ENCODE measurements at places on chromosomes 4 and X.
A peak's percentile ranks its signal among the peaks of the same experiment; 100 is the strongest.

DNA sequence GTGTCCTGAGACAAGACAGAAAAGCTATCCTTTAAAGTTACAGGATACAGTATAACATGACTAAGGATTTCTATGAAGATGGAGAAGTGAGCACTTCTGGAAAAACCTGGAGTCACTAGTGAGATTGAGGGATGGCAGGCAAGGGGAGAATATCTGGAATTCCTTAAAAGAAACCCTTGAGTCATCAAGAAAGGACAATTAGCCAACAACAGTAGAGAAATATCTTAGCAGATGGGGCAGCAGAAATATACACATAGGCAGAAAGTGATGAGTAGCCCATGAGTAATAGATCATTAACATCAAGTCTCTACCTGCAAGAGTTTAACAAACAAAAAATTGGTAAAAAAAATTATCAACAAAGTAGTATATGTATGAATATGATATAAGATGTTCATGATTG is 858.8 kb upstream of the FRG1 start:
- no peak for DNase-seq

DNA sequence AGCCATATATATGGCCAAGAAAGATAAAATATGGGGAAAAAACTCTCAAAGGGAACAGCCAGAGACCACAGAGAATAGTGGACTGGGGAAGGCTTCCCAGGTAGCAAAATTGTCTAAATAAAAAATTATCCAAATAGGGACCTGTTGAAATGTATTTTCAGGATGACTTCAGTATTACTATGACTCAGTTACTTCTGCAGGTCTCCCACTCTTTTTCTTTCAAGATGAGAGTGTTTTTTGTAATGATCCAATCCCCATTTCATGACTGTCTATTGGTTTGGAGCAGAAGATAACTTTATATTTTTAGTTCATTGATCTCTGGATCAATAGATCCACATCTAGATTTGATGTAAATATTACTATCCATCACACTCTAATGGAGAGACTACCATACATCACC is 372.1 kb upstream of the EMCN start:
- no peak for DNase-seq

DNA sequence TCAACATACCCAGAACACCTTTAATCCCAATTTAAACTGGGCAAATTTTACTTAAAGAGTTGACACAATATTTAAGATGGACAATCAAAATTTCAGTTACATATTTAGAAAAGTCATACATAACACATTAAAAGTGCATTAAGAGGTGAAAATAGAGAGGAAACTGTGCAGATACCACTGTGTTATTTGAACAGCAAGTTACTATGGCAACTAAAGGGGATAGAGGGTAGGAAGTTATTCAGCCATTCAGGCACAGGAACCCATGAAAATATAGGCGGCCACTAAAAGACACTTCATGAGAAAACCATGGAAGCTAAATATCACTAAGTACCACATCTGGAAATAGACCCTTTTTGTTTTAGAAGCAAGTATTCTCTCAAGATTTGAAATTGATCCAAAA is 75.1 kb downstream of the PDGFC start:
- peak; percentile 41 for DNase-seq

DNA sequence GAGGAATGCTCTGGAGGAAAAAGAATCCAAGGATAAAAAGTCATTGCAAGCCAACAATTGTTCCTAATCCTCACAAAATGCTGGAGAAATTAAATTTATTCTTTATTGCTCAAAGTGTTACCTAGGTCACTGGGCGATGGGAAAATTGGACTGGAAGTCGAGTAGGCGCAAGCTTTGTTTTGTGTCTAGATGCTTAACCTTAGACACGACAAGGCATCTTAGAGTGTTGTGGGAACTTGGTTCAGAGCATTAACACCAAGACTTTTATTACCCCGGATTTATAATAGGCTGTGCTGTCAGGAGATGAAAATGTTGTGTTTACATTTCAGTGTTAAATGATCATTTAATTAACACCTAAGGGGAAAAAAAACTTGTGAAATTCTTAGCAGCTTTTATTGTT is 25.1 kb downstream of the SLIT2 start:
- DNase-seq = no peak

- DNase-seq = no peak
Observed at GRCh38 chrX:4450177-4450576, 736.7 kb upstream of the PRKX start.

- peak; percentile 64 for DNase-seq
Observed at GRCh38 chr4:110310795-110311194, 112.4 kb upstream of the ELOVL6 start.

- no peak for DNase-seq
Observed at GRCh38 chrX:117982694-117983392, 133.8 kb downstream of the KLHL13 start.

DNA sequence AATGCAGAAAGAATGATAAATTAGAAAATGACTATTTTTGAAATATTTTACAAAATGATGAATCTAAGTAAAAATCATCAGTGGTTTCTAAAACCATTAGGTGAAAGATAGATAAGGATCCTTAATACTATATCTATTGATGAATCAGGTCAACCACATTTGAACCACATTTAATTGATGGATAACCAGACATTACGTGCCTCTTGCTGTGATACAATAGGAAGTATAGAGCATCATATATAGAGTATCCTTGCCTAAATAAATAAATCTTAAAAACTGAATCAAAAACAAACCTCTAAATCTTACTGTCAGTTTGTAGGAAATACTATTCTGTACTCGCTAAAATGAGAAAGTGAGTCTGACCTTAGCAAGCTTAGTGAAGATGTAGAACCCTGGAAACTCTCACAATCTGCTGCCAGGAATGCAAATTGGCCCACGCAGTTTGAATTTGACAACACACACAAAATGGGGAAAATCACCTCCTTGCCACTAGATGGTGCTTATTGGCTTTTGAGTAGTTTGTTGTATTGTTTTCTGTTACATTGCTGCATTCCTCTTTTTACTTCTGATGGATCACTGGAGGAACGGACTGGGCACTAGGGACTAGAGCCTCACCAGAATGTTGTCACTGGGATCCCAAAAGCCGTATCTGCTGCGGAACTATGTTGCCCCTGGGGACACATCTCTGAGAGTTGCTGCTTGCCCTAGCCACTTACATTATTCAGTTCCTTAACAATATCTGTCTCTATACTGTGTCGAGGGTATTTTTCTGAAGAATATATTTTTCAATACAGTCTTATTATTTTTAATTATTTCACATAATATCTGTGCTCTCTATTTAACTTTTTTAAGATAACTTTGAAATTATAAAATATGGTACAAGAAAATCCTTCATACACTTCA is 25.4 kb upstream of the SLAIN2 start:
- DNase-seq = peak; percentile 79

DNA sequence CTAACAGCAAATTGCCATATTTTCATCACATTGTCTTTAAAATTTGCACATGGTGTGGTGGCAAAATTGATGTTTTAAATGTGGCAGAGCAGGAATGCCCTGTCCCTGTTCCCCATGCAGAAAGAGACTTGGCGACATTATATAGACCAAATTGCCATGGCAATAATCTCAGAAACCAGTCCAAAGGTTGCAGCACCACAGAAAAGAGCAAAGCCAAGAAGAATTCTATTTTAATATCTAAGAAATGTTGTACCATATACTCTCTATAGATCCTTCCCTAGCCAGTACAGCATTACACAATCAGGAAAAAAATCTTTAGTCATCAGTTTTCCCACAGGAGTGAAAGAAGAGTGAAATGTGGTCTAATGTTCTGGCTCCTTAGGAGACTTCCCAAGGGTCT is 80.0 kb downstream of the UGT2B28 start:
- DNase-seq = no peak

DNA sequence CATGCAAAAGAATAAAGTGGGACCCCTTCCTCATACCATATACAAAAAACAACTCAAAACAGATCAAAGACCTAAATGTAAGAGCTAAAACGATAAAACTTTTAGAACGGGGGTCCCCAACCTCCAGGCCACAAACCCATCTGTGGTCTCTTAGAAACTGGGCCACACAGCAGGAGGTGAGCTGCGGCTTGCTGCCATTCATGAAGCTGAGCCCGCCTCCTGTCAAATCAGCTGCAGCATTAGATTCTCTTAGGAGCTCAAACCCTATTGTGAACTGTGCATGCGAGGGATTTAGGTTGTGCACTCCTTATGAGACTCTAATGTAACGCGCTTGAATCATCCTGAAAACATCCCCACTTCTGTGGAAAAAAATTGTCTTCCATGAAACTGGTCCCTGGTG is 7.0 kb upstream of the GATA1 start:
- no peak for DNase-seq

DNA sequence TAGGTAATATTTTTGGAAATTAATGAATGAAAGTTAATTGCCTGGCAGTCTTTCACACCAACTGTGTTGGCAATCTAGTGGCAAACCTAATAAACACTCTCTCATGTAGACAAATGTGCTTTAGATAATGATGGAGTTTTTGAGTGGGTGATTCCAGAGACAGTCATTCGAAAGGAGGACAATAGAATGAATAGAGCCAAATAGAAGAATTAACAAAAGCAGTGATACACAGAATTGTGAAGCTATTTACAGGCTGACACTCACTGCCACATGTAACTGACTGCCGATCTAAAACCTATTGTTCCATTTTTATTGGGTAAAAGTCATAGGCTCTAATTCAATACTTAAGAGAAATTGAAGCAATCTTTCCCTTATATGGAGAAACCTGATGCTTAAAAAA is 338.5 kb downstream of the PCDH7 start:
- DNase-seq = no peak

DNA sequence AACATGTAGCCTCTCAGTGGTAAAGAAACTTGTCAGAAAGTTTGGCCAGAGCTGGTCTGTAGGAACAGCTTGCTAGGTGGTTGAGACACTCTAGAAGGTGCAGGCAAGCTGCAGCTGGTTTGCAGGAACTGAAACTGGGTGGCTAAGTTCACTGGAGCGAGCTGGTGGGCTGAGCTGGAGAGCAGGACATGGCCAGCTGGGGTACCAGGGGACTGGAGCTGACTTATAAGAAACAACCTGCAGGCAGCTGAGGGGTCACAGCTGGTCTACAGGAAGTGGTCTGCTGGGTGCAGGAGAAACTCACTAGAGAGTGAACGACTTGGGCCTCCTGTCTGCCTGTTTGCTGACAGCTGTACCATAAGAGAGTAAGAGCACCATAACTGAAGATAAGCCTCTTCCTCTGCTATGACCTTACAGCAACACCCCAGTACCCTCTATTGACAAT is 157.1 kb upstream of the LNX1 start:
- DNase-seq = no peak

- no peak for DNase-seq
Observed at GRCh38 chr4:183876268-183876934, 28.7 kb upstream of the STOX2 start.

GRCh38 chrX:135513130-135513515 is 7.3 kb upstream of the INTS6L start:
- no peak for DNase-seq

DNA sequence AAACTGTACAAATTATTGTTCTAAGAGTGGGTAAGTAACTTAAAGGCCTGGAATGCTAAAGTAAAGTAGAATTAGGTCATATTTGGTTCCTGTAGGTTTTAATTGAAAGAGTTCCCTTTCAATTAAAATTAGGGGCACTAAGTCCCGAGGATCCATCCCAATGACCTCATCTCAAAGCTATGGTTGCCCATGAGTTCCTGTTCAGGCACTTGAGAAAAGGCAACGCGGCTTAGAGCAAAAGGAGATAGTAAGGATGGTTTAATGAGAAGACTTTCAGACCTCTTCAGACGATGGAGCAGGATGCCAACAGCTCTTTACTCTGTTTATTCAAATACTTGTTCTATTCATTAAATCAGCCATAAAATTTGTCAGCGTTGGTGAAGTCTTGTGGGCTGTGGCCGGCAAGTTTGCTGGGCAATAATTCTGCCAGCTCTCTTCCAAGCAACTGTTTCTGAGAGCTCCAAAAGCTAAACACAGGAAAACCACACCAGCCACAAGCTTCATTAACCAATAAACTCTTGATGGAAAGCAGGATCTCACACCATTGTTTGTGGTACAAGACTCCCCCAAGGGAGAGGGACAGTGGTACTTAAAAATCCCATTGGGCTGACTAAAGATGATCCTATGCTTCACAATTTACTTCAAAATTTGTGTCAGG is 167.4 kb downstream of the COL4A6 start:
- peak; percentile 32 for DNase-seq

DNA sequence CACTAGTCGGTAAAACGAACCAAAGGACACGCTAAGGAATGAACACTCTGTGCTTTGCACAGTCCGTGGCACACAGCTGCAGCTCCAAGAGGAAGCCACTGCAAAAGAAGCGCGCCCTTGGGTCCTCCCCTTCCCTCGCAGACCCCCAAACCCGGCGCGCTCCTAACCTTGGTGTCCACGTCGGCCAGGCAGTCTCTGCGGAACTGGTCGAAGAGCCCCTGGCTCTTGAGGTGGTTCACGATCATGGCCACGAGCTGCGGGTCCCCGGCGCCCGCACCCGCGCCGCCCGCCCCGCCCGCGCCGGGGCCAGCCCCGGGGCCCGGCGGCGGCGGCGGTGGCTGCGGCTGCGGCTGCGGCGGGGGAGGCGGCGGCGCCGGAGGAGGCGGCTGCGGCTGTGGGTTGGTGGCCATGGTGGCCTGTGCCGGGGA is 333 bp downstream of the BOD1L1 start:
- DNase-seq = peak; percentile 49

- DNase-seq = no peak
Observed at GRCh38 chr4:118287711-118288451, 64.9 kb downstream of the PRSS12 start.

DNA sequence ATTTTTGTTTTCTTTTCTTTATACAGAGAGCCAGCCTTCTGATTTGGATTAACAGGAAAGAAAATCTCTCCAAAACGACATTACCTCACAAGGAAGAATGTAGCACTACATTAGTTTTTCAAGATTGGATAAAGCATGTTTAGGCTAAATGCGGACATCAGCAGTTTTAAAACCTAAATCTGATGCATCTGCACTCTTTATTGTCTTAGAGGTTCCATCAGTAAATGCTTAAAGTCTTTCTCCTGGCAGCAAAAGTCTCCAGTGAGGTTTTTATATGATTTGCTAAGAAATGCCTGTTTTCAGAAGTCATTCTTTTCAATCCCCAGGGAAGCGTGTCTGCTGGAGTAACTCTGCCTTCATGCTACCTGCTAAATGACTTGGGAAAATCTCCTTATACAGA is 912.9 kb upstream of the INTU start:
- DNase-seq = no peak

- DNase-seq = no peak
Observed at GRCh38 chr4:94892051-94892450, 134.3 kb downstream of the BMPR1B start.

DNA sequence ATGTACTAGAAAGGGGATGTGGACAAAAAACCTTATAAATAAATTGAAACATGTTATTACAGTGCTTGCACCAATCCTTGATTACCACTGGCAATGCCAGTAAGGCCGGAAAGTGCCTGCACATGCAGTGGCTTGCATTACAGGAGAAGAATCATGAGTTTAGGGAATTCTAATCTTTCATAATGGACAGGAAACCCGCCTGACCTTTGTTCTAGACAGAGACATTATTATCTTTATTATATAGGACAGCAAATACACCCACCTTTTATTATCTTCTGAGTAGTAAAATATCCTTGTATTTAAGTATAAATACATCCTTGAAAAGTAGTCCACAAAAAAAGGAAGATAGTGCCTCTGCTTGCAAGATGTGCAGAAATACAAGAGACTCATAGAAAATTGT is 379.9 kb upstream of the LCORL start:
- no peak for DNase-seq

GRCh38 chr4:154854362-154854761 is 73.3 kb downstream of the RBM46 start:
- peak; percentile 9 for DNase-seq
